ENCODE measurements at places on chromosomes 2 and 18.

DNA sequence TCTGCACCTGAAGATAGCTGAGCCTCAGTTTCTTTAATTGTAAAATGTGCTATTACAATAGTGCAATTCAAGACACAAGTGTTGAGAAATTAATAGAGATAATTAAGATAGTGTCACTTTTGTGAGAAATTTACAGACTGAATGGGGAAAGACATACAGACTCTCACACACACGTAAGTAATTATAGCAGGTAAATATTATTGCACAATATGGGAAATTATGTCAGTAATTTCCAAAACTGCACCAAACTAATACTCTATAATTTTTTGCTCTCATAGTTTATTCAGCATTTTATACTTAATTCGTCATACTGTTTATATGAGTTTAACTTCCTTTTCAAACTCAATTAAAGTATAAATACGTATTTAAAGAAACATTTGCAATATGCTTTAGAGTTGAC, 124.9 kb upstream of the GYPC start:
- no peak for DNase-seq

DNA sequence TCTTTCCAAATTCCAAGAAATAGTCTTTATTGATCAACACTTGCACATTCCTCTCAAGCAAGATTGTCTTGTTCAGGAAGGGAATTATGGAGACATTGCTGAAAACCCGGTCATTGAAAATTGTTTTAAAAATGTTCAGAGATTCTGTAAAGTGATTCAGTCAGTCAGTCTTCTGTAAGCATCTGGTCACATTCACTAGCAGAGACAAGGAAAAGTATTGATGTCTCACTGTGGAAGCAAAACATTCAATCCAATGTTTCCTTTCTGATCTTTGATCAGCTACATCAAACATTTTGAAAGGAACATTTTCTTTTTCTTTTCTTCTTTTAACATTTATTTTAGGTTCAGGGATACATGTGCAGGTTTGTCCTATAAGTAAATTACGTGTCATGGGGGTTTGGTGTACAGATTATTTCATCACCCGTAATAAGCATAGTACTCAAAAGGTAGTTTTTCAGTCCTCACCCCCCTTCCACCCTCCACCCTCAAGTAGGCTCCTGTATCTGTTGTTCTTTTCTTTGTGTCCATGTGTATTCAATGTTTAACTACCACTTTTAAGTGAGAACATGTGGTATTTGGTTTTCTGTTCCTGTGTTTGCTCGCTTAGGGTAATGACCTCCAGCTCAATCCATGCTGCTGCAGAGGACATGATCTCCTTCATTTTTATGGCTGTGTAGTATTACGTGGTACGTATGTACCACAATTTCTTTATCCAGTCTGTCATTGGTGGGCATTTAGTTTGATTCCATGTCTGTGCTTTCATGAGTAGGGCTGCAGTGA, 61.2 kb downstream of the CTNNA2 start:
- no peak for DNase-seq

GRCh38 chr18:21997207-21998143, 171.9 kb upstream of the GATA6 start:
- DNase-seq = no peak

DNA sequence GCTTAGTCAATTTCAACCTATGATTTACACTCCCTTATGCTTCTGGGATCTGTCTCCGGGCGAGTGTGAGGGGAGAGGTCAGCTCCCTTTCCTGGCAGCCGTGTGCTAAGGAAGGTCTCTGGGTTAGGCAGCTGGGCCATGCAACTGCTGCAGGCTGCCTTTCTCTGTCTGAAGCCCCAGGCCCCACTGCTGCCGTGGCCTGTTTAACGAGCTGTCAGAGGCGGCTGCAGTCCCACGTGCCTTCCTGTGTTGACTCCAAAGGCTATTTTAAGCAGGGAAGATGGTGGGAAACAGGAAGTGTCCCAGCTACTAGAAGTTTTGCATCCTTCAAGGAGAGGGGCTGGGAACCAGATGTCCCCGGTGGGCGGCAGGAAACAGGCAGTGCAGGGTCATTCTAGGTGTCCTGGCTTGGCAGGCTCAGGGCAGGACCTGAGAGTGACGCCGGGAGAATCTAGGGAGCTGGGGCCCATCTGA, 186.4 kb downstream of the TNS1 start:
- DNase-seq = no peak

DNA sequence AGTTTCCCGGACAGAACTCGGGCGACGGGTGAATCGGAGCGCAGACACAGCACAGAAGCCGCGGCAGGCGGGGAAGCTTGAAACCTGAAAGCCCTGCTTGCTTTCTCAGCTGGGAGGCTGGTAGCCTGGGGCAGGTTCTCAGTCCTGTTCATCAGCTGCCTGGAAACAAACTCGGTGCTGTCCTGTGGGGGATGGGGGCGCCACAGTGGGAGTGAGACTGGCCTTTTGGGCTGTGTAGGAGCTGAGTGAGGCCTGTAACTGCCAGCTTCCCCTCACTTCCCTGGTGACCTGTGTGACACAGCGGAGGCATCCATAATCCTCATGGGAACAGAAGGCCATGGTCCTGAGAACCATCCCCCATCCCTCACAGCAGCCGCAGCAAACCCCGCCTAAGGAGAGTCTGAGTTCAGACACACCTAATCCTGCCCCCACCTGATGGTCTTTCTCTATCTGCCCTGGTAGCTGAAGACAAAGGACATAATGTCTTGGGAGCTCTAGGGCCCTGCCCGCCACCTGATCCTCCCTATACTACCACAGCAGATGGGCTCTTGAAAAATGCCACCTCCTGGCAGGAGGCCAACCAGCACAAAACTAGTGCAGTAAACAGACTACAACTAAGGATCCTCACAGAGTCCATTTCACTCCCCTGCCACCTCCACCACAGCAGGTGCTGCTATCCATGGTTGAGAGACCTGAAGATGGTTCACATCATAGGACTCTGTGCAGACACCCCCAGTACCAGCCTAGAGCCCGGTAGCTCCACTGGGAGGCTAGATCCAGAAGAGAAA, 52.7 kb upstream of the LDLRAD4 start:
- no peak for DNase-seq

- DNase-seq = no peak
Observed at GRCh38 chr2:225270861-225271260, 128.6 kb upstream of the NYAP2 start.

DNA sequence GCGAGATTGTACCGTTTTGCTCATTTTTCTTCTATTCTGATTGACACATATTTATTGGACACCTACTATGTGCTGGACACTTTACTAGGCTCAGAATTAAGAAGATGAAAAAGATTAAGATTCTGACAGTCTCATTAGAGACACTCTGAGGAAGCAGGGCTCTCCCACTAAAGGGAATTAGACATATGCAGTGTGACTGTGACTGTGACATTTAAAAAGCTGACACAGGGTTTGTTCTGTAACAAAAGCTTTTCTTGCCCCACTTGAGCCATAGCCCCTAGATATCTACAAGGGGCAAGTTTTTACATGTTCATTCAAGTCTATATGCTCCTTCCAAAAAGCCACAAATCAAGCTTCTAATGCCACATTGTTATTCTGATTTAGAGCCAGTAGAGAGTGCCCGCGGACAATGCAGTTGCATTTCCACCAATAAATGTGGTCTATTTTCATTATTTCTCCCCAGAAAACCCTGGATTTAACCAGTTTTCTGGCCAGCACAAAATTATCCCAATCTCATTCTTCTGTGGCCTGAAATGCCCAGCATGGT, 9.8 kb downstream of the ARHGAP25 start:
- no peak for DNase-seq

DNA sequence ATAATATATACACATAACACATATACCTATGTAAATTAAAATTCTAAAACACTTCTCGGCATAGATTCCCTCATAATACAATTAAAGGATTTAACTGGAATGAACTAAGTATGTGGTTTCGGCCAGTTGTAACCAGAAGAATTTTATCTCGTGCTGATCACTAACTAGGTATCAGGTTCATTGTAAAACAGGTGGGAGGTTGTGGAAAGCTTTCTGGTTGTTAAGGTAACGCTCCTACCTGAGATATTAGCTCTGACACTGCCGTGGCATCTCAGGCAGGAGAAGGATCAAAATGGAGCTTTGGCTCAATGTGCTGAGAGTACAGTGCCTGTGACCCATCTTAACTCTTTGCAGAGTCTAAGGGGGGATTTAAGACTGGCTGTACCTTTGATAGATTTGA, 42.5 kb downstream of the SLC9A2 start:
- no peak for DNase-seq

DNA sequence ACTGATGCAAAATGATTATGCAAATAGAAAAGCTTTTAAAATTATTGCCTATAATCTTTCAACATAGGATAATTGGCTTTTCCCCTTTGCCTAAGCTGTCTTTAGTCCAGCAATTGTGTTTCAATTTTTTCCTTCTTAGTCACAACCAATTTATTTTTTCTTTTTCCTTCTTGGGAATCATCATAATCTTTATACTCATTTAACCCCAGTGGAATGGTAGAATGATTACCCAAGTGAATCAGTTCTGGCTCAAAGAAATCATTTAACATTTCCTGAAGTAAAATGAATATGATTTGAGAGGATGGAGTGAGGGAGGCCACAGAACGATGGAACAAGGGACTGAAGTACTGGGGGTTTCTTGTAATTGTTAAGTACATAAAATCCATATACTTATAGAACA, 93.0 kb upstream of the CRIM1 start:
- no peak for DNase-seq

GRCh38 chr2:46230115-46230571, 67.1 kb upstream of the EPAS1 start:
- DNase-seq = no peak

DNA sequence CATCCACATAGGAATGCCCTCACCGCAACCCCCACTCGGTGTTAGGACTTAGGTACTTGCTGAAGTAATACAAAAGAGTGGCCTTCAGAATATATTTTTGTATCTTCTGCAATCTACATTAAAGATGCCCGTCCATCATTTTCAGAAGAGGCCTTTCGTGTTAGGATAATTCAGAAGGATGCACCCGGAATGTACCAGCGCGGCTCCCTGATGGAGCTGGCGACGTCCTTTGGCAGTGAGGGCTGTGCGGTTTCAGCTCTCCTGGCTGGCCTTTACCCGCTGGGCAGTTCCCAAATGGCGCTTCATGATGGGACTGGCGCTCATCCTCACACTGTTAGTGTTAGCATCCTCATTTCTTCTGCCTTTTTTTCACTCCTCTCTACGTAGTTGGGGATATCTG, 15.3 kb downstream of the TWIST2 start:
- no peak for DNase-seq

- no peak for DNase-seq
Observed at GRCh38 chr18:56902653-56903052, 244.2 kb upstream of the BOD1L2 start.

DNA sequence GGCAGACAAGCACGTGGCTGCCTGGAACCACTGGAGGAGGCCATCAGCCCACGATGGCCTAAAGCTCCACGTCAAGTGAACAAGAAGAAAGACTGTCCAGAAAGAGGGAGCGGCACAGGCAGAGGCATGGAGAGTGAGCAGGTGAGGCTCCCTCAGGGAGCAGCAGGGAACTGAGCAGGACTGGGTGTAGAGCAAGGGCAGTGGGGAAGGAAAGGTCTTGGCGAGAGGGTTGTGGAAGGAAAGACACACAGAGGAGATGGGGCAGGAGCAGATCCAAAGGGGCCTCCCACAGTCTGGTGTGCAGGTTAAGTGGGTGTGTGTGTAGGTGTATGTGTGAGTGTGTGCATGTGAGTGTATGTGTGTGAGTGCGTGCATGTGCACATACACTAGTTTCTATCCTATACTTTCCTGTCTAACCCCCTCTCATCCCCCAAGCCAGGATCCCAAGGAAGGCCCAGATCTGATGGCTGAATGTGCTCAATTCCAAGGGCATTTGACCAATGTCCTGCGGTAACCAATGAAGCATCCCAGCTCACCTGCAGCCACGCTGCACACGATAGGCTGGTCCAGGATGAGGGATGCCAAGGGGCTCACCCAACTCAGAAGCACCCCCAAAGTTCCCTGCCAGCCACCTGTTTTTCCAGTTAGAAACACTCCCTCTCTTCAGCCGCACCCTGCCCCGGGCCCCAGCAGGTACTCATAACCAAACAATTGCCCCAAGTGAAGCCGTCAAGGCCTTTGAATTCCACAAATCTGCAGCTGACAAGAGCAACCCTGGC, 262.5 kb upstream of the RAB6C start:
- no peak for DNase-seq

DNA sequence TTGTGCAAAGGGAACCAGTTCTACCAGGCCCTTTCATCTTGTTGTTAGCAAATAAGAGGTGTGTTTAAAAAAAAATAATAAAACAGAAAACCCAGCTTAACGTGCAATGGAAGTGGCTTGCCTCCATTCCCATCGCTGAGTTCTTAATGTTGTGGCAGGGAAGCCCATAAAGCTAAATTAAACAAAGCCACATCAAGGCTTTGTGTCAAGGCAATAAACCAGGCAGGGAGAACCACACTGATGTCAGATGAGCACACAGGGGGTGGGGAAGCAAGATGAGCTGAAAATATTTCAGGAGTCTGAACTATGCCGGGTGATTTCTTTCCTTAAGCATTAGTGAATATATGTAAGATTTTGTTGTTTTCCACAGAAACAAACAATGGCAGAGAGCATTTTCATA, 73.5 kb downstream of the PHLPP1 start:
- DNase-seq = no peak

- DNase-seq = peak; percentile 74
Observed at GRCh38 chr2:218168635-218169462, 2.1 kb upstream of the CXCR1 start.

GRCh38 chr2:178943745-178944144, 106.2 kb downstream of the CCDC141 start:
- DNase-seq = no peak

DNA sequence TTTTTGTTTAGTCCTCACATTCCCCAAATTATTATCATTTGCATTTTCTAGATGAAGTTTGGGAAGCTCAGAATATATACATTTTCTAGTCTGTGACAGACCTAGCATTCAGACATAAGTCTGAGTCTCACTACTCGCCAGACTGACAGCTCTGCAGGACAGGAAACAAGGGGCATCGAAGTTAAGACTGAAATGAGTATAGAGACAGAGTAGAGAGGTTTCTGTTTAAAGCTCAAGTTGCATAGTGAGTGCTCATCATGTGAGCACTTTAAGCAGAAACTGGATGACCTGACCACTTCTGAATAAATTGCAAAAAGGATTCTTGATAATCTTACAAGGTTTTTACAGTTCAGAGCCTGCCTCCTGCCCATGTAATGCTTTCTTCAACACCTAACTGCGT, 1.1 kb downstream of the HADHB start:
- DNase-seq = no peak

All from stimulated activated CD4-positive, alpha-beta T cell treated with anti-CD3 and anti-CD28 coated beads, Interleukin-2, amount 100 ng/mL, for 24 hours (primary cell).